Coronary artery (tissue), 2 donors: ENCODE measurements at places on chromosomes 5 and 9.

DNA sequence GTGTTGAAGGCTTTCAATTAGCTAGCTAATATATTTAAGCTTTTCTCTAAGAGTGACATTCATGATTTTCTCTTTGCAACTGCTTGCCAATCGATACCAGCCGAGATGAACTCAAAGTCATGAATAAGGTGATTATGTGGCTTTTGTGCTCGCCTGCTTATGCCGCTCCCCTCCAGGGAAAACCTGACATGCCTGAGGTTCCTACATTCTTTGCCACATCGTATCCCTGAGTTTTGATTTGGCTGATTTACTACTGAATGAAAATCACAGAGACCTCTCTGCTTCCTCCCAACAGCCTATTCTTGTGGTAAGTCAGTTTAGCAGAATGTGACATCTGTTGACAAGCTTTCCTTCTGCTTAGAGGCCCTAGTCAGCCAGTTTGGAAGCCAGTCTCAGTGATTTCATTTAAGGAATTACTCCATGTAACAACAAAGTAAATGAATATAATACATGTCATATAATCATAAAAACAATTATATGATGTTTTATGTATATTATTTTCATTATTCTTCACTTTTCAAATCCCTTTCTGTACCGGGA is 513.4 kb downstream of the CSNK1G3 start:
- DNase-seq: no peak

DNA sequence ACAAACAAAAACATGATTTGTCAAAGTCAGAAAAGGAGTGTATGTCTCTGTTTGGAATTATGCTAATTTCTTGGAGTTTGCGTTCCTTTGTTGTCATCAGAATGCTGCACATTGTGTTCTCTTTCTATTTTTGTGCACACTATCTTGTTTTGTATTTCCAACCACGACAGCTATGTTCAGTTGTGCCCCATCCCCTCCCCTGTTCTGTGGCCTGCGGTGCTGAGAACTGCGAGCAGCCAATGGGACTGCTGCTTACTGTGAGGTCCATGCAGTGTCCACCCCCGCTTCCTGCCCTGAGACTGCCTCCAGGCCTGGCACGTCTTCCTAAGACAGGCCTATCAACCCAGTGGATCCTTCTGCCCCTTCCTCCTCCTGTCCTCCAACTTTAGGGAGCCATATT is 76.8 kb downstream of the PALM2AKAP2 start:
- DNase-seq: peak; percentile 85

DNA sequence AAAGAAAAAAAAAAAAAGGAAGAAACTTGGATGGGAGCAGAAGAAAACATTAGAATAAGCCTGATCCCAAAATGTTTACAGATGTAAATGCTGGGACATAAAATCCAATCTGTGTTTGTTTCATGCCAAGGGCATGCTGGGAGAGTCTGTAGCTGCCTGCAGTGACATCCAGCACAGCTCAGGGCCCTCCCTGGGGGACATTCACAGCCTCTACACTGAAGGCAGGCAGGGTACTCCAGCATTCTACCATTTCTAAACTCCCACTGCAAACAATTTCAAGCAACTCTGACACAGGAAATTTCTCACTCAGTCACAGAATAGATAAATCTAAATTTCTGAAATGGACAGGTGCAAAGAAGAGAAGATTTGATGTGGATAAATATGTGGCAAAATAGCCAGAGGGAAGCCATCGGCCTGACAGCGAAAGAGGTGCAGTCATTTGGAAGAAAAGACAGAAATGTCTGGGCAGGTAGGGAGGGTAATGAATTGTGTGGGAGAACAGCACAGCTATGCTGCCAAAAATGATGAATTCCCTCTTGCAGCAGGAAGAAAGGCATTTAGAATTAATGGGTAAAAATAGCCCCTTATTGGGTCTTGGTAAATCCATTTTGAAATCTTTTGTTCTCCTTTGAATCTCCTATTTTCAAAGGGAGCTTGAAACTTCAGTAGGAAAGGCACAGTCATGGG is 199.4 kb downstream of the MED10 start:
- no peak for DNase-seq

- DNase-seq: no peak
Measured at GRCh38 chr9:133935328-133936005, 56.7 kb downstream of the VAV2 start.

DNA sequence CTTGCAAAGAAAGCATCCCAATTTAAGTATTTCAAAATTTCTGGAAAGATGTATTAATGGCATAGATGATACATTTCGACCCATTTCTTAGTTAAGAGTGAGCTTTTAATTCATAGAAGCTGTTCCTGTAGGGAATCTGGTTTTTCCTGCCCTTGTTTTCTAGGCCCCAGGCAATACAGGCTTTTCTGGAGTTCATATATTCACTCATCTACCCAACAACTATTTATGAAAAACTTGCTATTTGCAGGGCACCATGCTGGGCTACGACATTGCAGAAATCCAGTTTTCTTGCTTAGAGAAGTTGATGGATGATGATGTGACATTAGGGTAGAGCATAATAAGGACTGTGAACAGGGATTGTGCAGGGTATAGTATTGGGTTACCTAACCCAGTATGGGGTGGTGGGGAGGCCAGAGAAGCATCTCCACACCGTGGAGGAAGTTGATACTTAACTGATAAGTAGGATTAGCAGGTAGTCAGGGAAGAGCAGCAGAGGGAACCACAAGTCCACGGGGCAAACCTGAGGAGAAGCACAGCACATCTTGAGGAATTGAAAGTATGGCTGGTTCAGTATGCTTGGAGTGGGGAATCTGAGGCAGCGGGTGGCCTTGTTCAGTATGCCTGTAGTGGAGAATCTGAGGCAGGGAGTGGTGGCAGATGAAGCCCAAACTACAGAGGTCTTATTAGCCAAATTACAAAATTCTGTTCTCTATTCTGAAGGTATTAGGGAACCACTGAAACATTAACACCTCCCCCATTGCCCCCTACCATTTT is 247.5 kb downstream of the ARRDC3 start:
- DNase-seq: no peak

DNA sequence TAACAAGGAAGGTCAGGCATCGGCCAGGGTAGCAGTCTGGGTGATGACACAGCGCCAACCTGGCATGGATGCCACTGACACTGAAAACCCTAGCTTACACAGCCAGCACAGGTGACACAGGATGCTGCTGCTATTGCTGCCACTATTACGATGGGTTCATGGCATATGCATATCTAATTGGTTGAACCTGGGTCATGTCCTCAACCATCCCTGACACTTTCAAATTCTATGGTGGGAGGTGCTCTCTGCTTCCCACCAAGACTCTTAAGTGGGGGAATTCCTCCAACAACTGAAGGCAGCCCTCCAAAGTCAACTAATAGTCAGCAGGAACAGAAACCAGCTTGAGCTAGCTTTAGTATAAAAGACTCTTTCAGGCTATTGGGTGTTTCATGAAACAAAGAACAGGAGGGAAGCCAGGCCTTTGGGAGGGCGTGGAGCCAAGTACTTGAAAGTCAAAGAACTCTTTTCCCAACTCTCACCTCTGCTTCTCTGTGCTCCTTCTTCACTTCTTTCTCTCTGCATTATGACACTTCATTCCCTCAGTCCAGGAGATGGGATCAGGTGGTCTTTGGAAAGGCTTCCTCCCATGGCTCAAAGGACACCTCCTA is 21.3 kb downstream of the PTTG1 start:
- DNase-seq: no peak

- no peak for DNase-seq
Measured at GRCh38 chr9:127034691-127035090, 87.7 kb downstream of the ANGPTL2 start.

- no peak for DNase-seq
Measured at GRCh38 chr5:71961786-71962185, 145.5 kb upstream of the MAP1B start.

DNA sequence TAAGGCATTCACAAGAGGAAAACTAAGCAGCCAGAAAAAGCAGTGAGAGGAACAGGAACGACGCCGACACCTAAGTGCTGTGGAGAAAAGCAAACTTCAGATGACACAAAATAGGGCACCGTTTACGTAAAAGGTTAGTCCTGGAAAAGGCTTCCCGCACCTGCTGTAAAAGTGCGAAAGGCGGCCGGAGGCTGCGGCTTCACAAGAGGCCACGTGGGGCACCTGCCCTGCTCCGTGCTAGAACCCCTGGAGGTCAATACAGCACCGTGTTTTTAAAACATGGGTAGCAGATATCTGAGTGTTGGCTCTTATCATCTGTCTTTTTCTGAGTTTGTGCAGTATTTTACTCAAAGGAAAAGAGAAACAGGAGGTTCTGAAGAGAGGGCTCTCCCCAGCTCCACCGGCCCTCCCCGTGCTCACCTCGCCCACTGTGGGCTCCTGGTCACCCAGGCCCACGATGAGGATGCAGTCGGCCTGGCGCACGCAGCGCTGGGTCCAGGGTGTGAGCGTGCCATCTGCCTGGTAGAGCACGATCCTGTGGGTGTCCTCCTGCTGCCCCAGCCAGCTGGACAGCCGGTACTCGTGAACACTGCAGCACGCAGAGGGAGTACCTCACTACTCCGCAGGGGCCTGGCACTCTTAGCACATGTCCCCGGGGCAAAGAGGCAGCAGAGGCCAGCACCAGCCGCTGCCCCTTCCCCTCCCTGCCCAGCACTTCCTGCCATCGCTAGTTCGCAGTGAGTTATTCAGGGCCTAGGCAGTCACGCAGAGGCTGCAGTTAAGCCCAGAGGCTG is 21.0 kb upstream of the NSMF start:
- no peak for DNase-seq

DNA sequence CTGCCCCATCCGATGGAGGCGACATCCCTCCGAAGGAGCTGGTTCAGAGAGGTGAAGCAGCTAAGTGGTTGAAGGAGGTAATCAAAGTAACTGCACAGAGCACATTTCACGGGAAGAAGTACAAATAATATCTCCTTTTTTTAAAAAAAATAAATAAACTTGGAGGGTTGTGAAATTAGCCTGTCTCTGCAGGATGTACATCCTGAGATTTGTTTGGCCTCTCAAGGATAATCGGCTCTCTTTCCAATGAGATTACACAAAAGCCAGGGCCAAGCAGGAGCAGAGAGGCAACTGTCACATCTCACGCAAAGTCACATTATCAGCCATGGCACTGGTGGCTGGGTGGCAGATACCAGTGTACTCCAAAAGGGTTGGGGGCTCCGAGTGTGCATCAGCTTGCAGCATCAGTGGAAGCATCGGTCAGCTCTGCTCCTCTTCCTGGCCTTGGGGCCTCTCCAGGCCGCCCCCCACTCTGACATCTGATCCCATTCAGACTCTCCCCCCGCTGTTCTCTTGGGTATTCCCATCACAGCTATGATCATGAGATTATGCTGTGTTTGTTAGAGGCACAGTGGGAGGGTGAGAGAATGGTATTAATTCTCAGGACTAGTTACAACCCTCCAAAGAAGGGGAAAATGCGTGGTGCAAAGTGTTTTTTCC is 109.9 kb downstream of the UGCG start:
- DNase-seq: no peak

DNA sequence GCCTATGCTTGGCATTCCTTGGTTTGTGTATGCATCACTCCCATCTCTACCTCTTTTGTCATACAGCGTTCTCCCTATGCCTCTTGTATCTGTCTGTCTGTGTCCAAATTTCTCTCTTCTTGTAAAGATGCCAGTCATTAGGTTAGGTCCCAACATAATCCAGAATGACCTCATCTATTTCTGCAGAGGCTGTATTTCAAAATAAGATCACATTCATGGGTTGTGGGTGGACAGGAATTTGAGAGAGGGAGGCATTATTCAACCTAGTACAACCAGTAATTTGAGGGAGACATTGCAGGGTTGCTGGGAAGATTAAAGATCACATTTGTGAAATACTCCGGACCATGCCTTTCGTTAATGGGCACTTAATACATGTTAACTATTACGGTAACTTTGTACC is 155.0 kb downstream of the MAN2A1 start:
- DNase-seq: no peak
